ENCODE measurements at places on chromosomes 7 and 10. TPM values are rescaled to one million over a fixed set of nuclear protein-coding genes. Genes with fewer than 3 reads are reported as not detected.

Gene SPDYE9
- not detected for total RNA-seq

DNA sequence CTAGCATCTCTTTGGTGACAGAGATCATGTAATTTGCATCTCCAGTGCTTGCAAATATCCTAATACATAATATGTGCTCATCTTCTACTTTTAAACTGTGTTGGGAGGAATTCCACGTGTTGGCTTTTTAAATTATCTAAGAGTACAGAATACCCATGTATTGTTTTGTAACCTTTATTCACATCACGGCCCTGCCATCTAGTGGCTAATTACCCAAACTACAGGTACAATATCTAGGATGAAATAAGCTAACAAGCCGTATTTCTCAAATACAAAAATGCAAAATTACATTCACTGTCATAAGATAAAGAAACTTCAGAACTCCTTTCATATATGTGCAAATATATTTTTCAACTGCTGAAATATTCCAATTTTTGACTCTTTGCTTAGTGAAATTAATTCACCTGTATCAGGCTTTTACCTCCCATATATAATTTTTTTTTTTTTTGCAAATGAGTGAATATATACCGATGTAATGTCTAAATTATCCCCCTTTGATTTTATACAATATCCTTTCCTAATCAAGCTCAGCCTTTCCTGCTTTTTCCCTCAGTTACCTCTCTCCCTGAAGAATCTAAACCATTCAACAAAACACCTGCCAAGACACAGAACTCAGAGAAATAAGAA lies 30.3 kb upstream of the LSM8 start:
- DNase-seq = no peak

DNA sequence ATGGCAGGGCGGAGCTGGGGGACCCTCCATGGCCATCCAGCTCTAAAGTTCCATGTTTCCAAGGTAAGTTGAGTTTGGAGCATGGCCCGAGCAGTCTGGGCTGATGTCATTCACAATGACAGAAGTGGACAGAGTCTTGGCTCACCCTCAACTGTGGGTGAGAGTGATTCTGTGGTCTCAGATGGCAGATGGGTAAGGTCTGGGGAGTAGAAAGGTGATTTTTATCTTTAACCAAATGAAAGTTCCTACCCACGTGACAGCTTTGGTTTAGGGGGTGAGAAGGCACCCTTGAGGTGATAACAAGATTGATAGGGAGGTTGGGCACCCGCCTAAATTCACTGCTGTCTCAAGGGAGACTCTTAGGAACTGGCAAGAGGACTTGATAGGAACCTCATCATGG lies 57.6 kb upstream of the PDZD8 start:
- no peak for DNase-seq

DNA sequence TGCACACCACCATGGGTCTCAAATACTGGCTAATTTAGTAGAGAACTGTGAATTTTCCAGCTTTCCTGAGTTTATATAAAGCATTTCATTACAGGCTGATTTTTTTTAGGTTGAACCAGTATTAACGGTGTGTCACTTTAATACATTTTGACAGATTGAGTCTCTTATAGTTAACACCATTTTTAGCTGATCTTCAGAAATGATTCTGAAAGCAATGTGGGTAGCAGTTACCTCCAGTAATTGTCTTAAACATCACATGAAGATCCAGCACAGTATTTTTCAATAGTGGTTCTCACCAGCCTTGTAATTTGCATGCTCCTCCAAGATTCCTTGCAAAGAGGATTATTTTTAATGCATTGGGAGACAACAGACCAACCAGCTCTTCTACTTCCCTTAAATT lies 693.6 kb downstream of the PHTF2 start:
- DNase-seq = no peak

- DNase-seq = no peak
Observed at GRCh38 chr7:47887016-47887640, 61.1 kb downstream of the PKD1L1 start.

DNA sequence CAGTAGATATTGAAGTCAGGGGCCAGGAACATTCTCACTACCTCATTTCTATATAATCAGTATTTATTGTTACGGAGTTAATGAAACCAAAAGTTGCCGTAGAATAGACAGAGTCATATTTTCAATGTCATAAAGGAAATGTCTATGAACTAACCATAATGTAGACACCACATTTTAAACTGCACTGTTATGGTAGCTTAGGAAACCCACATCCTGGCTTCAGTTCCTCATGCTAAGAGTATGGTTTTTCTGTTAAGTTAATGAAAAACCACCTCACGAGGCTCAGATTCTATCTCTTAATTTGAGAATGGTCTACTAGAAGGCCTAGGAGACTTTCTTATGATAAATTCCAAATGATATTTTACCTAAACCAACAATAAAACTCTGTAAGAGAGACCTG lies 166.5 kb downstream of the TMEM26 start:
- no peak for DNase-seq

Gene GAD2
- total RNA-seq = not detected

DNA sequence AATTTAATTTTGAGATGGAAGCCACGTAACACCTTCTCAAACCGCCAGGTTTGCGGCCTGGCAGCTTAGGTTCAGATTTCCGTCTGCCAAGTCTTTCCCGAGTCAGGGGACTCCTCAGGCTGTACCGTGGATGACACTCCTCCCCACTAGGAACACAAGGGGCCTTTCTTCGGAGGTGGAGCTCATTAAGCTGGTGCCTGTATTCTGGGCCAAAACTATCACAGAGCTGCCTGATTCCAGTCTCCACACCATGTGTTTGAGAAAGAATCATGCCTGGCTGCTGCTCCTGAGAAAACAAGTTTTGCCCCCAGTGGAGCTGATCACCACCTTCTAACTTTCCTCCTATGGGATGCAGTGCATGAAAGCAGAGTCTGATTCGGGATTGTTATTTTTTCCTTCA lies 44.8 kb downstream of the TMEM209 start:
- no peak for DNase-seq

DNA sequence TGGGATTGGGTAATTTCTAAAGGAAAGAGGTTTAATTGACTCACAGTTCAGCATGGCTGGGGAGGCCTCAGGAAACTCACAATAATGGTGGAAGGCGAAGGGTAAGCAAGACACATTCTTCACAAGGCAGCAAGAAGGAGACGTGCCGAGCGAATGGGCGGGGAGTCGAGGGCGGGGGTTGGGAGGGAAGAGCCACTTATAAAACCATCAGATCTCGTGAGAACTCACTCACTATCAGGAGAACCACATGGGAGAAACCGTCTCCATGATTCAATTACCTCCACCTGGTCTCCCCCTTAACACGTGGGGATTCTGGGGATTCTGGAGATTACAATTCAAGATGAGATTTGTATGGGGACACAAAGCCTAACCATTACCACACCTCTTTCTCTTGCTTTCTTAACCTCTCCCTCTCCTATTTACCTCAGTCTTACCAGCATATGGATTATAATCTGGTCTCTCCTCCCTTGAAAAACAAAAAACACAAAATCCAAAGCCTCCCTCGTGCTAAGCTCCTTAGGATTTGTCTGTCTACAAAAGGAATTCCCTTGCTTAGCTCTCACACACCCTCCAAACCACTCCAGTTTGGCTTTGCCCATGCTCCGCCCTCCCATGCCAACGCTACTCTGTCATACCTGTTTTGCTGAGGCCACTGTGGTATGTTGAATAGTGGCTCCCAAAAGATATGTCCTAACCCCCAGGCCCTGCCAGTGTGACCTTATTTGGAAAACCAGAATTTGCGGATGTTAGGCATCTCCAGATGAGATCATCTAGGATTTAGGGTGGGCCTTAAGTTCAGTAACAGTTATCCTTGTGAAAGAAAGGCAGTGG lies 19.6 kb upstream of the EFCAB10 start:
- DNase-seq = no peak

Gene FAM20C
- 20.6 TPM for total RNA-seq

Gene TMEM130
- not detected for total RNA-seq

Gene TRIM73
- total RNA-seq = 0.04 TPM

DNA sequence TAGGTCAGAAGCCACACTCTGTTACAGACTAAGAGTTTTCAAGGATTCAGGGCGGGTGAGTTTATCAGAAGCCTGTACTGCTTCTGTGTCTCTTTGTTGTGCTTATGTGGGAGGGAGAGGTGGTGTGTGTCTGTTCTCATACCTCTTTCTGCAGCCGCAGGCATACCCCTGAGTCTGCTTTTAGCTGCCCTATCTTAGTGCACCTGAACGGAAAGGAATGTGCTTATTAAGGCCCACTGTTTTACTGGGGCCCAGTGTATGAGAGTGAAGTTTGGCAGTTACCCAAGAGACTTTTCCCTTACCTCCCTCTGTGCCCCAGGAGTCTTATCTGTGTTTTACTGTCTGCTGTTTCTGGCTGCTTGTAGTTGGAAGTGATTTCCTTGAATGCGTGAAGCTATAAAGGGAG lies 104.3 kb downstream of the TYW1 start:
- DNase-seq = no peak

Gene PNLIP
- not detected for total RNA-seq

DNA sequence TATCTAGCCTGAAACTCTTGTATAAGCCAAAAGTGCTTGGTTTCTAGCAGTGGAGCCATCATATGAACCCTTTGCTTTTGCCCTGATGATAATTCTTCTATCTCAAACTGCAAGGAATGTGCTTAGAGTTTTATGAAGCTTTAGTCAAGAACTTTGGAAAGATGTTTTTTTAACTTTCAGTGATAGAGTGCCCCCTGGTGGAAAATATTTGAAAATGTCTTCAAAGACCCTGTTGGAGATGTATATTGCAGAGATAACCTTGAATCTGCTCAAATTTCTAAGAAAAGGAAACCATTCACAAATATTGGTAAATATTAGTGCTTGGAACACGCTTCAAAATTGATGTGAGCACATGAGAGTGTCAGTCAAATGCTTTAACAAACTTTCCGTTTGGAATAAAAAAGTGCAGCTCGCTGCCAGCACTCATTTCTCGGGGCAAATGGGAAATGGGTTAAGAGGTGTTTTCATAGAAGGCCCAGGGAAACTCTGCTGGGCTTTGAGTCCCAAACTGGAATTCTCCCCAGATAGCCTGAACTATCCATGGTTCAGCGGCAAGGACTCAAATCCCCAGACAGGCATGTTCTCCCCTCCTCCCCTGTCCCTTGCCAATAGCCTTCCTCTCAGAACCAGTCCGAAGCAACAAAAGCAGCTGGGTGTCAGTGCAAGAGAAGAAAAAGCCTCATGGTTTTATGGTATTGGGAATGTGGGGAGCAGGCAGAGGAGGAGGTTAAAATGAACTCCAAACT lies 129.3 kb downstream of the MYOF start:
- no peak for DNase-seq

DNA sequence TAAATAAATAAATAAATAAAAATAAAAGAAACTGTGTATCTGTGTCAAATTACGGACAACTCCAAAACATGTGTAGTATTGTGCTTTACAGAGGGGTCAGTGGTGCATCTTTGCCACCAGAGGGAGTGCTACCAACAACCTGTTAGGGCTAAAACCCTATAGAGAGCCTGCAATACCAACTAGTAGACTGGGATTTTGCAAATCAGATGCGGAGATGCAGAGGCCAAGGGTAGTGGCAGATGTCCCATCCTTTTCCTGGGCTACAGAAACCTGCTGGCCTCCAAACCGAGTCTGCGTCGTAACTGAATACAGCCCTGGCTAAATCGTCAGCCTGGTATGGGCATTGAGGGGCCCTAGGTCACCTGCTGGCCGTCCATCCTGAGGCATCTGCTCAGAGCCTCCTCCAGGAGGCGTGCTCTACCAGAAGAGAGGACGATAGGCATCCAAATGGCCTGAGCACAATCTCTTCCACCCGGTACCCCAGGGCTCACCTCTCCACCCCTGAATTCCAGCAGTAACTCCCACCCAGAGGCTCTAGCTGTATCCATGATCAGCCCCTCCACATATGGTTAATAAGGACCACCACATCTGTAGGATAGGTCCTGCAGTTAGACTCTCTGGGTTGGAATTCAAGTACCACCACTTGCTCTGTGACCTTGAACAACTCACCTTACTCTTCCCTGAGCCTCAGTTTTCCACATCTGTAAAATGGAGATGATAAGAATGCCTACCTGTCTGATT lies 6.2 kb upstream of the RRP12 start:
- no peak for DNase-seq

DNA sequence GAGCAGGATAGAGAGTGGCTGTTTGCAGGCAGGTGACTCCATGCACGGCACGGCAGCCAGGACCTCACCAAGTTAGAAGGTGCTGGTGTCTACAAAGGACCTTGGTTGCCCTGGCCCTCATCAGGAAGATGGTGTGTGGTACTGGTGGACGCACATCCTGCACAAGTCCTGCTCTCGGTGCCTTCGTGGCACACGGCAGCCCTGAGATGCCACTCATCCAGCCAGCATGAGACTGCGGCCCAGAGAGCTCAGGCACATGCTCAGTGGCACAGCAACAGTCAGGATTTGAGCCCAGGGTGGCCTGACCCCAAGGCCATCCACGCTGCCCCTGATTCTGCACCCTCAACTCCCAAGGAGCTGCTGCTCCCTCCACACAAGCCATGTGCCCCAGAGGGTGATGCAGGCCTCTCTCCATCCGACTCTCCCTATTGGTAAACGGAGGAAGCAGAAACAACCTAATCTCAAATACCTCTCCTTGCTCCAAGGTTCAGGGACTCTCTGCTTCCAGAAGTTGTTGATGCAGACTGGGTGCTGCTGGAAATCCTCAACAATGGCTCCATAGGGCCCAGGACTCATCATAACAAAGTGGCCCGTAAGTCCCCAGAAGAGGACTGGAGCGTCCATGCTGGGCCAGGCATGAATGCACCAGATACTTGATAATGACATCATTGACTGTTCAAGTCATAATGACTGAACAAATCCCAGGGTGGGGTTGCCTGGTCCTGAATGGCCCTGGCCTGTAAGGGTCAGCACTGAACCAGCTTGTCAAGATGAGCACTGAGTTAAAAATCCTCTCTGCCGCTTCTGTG lies 93.6 kb downstream of the ARHGAP22 start:
- no peak for DNase-seq

Gene VGF
- not detected for total RNA-seq

Gene NUTM2D
- 1.3 TPM for total RNA-seq

Gene C10orf62
- total RNA-seq = 0.55 TPM

Gene SCRN1
- total RNA-seq = 1.8 TPM

- DNase-seq = no peak
Observed at GRCh38 chr10:29314726-29315125, 25.9 kb downstream of the LYZL1 start.

Gene ERV3-1
- 0.49 TPM for total RNA-seq

Gene MKRN1
- total RNA-seq = 38.0 TPM

GRCh38 chr7:155058896-155059295 lies 11.2 kb upstream of the HTR5A start:
- DNase-seq = no peak

- DNase-seq = no peak
Observed at GRCh38 chr10:98646998-98647917, 200.5 kb upstream of the HPS1 start.

Gene SLC29A4
- total RNA-seq = 5.4 TPM

DNA sequence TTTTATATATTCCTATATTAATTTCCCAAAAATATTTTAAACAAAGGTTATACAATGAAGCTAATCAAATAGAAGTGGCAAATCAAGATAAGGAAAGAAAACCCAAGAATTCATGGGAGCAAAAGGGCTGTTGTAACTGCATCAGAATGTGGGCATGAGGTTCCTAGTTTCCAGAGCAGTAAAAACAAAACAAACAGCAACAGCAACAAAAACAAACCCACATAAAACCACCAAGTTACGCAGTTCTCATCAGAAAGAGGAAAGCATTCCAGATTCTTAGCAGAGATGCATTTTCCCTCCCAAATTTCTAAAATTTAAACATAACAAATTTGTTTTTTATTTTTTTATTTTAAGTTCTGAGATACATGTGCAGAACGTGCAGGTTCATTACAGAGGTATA lies 34.8 kb upstream of the MSMB start:
- no peak for DNase-seq

GRCh38 chr10:24214762-24215161 lies 5.8 kb downstream of the KIAA1217 start:
- peak; percentile 97 for DNase-seq

- peak; percentile 24 for DNase-seq
Observed at GRCh38 chr10:6603142-6604125, 23.4 kb upstream of the PRKCQ start.

All from gastrocnemius medialis (tissue), 4 donors.